ENCODE measurements at places on chromosomes 1 and 21. TPM values are rescaled to one million over a fixed set of nuclear protein-coding genes. Genes with fewer than 3 reads are reported as not detected.
A peak's percentile ranks its signal among the peaks of the same experiment; 100 is the strongest.

DNA sequence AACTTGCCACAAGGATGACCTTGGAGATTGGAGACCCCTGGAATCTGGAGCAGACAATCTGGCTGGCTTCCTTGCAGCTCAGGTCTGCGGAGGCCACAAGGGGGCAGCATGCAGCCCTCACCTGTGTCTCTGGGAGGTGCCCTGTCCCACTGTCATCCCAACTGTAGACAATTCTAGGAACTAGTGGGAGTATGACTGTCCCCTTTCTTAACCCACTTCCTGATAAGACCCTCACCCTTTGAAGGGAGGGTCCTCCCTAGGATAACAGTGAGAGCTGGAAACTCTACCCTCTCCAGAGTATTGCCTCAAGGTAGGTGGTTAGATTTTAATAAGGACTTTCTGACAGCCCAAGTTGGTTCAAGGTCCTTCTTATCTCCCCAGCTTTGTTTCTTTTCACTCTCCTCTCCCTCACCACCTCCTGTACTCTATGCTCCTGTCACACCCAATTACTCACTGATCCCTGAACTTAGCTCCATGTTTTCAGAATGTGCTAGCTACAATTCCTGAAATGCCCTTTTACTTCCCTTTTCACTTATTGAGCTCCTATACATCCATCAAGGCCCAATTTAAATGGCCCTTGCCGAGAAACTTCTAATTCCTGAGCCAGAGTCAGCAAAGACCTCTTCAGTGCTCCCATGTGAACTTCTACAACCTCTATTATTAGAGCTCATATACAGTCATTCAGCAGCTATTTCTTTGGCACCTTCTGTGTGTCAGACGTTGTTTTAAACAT lies 9.2 kb upstream of the KCNQ4 start:
- no peak for DNase-seq

GRCh38 chr1:215146240-215146975 lies 63.9 kb downstream of the KCNK2 start:
- DNase-seq: peak; percentile 14

DNA sequence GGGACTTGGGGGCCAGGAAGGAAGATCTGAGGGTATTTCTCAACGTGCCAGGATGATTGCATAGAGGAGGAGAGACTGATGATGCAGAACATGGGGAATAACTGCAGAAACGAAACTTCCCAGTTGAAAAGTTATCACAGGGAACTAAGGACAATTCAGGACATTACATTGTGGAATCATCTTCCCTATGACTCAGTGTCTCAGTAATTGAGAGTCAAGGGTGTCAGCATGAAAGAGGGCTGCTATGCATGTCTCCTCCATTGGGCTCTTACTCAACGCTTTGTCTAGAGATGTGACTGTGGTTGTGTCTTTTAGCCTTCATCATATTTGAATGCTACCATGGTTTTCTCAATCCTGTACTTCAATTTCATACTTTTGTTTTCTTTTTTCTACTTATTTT lies 48.9 kb upstream of the PTGFR start:
- DNase-seq: no peak

- DNase-seq: peak; percentile 19
Observed at GRCh38 chr21:35294231-35294898, 245.3 kb upstream of the RUNX1 start.

- DNase-seq: no peak
Observed at GRCh38 chr1:155858800-155859233, 550 bp upstream of the SYT11 start.

DNA sequence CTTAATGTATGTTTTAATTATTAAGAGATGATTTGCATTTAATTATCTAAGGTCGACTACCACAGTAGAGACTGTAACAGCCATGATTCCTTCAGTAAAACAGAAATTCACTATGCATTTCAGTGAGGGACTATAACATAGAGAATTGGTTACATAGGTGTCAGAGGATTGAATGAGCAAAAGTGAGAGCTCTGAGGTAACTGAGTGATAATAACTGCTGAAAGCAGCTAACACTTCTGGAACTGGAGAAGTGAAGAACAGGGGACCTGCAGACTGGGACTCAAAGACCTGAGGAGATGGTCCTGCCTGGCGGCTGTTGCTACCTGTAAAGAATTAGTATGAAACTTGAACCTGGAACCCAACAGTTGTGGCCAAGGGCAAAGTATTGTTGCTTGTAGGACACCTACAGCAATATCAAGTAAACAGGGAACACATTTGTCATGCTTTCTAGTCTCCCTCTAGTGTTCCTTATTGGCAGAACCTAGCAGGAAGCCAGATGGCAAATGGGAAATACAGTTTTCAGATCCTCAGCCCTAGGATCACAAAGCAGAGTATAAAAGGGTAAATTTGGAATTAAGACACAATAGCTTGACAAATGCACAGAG lies 110.6 kb downstream of the HS2ST1 start:
- DNase-seq: peak; percentile 15

DNA sequence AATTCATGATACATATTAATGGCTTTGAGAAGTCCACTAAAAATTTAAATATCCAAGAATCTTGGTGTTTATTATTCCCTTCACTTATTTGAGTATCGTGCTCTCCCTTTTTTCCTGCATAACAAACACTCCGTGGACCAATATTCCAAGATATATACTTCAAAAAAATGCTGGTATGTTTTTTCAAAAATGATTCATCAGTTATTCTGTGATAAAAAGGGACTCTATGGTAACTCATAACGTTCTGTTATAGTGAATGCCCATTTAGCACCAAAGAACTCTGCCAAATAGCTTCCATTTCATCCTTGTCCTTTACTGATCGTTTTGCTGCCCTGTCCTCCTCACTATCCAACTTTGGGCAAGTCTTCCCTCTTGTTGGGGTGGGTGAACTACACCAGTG lies 12.9 kb downstream of the GIPC2 start:
- no peak for DNase-seq

GRCh38 chr1:117708323-117709248 lies 102.7 kb downstream of the TENT5C start:
- DNase-seq: no peak

MSH4 gene
- 0.60 TPM for polyA plus RNA-seq

CAMK2N1 gene
- 69.6 TPM for polyA plus RNA-seq

NUAK2 gene
- 9.3 TPM for polyA plus RNA-seq

SLFNL1 gene
- polyA plus RNA-seq: 1.1 TPM

Measured in left kidney (tissue), 8 donors.